GM04503 (cell line): ENCODE measurements at places on chromosomes 12 and 14.

DNA sequence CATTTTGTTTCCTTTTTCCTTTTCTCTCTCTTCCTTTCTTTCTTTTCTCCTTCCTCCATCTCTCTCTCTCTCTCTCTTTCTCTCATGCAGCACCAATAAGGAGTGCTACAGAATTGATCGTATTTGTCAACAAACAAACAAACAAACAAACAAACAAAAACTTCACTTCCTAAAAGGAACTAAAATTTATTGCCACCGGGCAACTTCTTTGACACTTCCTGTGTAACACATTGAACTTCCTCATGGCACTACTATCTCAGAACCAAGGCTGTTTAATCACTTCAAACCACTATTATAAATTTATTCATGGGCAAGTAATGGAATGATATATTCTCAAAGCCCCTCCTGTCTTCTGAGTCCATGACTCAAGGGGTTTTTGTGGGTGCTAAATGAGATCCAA lies 51.3 kb downstream of the SERPINA3 start:
- DNase-seq, result no peak

GRCh38 chr12:29578731-29579130 lies 81.2 kb upstream of the OVCH1 start:
- DNase-seq, result no peak

DNA sequence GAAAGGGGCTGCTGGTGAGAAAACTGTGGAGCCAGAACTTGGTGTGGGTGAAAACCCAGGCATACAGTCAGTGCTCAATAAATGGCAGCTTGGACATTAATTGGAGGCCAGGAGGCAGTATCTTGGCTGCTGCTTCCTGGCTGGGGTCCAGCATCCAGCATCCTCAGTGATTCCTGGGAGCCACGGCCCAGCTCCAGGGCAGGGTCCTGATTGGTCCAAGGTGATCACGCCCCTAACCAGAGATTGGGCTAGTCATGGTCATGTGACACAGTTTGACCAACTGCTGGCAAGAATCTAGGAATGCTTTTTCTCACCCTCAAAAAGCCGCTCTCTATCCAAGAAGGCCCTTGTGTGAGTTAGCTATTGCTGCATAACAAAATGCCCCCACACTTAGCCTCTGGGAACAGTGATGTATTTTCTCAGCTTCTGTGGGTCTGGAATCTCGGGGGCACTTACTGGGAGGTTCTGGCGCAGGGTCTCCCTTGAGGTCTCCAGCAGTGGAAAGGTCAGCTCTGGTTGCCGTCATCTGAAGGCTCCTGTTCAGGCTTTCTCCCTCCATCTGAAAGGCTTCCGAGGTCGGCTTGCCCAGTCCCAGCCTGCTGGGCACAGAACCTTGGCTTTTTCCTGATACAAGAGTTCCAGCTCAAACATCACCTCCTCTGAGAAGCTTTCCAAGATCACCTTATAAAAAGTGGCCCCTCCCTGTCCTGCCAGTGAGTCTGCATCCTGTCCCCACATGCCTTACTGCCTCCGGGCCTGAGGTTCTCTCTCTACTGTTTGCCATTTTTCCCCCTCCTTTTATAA lies 119.2 kb upstream of the NCOR2 start:
- DNase-seq, result no peak

GRCh38 chr12:12941450-12942350 lies 10.3 kb downstream of the GPRC5D start:
- no peak for DNase-seq

DNA sequence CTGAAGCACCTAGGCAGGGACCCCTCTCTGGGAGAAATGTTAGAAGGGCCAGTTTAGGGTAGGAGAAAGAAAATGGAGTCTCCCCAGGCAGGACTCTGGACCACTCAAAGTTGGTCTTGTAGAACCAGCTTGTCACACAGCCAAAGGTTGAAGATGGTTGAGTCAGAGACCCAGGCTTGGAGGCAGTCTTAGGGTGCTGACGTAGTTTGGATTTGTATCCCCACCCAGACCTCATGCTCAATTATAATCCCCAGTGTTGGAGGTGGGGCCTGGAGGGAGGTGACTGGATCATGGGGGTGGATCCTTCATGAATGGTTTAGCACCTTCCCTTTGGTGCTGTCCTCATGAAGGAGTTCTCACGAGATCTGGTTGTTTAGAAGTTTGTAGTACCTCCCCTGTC lies 121.2 kb downstream of the CRACR2A start:
- DNase-seq, result no peak

- DNase-seq, result no peak
Measured at GRCh38 chr12:81617915-81618314, 141.2 kb downstream of the PPFIA2 start.

GRCh38 chr12:39227218-39227617 lies 215.7 kb downstream of the KIF21A start:
- DNase-seq, result no peak

DNA sequence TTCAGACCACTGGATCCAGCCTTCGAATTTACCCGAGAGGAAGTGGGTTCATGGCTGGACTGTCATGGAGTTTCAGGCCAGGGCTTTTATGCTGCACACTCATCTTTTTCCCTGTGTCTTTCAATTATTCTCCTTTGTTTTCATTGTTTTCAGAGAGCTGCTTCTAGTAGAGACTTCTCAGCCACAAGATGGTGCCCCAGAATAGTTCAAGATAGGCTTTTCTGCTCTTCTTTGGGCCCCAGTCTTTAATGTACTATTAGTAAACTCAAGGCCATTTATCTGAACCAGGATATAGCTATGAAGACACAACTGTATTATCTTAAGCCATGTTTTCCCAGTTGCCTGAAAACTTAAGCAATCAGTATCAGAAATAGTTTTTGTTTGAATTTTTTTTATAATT lies 30.4 kb upstream of the PSMA6 start:
- no peak for DNase-seq

- DNase-seq, result peak; percentile 34
Measured at GRCh38 chr12:52494518-52494917, 1.5 kb upstream of the KRT6A start.

GRCh38 chr12:27119797-27120196 lies 37.4 kb upstream of the C12orf71 start:
- no peak for DNase-seq

DNA sequence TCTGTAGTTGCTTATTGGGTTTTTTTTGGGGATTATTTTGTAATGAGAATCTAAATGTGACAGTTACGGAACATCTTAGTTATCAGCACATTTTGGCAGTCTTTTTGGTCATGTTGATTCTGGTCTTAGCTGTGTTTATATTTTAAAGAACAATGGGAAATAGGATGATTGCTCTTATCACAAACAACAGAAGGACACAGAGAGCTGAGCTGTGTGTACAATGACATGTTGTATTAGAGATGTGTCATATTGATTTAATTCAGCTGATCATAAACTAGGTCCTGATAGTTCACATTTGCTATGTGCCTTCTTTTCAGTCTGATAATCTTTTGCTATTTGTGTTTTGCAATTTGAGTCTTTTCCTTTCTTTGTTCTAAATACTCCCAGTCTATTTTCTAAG lies 781.7 kb downstream of the TRHDE start:
- DNase-seq, result no peak

DNA sequence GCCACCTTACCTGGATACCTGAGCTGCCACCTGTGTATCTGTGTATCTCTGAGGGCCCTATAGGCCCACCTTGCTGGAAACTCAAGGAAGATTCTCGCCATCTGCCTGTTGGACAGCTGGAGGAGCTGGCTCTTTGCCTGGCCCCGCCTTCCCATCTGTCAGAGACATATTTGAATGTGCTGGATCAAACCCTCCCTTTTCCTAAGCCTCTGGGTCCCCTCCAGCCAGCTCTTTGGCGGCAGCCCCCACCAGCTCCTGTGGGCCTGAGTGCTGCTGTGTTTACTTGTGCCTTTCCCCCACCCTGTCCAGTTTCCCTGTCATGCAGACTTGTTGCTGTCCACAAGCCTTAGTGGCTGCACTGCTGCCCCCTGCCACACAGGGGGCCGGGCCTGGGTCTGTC lies 55.9 kb upstream of the SRSF5 start:
- no peak for DNase-seq
